ENCODE measurements at places on chromosomes 5 and 9.

DNA sequence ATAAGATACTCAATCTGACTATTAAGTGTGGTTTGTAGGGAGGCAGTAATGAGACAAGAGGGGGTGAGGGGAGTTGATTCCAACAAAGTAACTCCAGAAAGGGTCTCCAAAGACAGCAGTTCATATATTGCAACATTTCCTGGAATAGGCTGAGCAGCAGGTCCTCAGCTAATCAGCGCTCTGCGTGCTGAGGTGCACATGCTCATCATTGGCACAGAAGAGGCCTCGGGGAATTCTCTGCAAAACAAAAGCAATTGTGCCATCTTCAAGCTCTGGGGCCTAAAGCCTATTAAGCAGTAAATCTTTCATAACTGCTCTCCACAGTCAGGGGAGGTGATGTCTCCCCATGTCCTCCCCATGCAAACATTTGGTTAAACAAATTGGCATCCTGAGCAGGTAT is 357.3 kb downstream of the SPOCK1 start:
- DNase-seq, result no peak

DNA sequence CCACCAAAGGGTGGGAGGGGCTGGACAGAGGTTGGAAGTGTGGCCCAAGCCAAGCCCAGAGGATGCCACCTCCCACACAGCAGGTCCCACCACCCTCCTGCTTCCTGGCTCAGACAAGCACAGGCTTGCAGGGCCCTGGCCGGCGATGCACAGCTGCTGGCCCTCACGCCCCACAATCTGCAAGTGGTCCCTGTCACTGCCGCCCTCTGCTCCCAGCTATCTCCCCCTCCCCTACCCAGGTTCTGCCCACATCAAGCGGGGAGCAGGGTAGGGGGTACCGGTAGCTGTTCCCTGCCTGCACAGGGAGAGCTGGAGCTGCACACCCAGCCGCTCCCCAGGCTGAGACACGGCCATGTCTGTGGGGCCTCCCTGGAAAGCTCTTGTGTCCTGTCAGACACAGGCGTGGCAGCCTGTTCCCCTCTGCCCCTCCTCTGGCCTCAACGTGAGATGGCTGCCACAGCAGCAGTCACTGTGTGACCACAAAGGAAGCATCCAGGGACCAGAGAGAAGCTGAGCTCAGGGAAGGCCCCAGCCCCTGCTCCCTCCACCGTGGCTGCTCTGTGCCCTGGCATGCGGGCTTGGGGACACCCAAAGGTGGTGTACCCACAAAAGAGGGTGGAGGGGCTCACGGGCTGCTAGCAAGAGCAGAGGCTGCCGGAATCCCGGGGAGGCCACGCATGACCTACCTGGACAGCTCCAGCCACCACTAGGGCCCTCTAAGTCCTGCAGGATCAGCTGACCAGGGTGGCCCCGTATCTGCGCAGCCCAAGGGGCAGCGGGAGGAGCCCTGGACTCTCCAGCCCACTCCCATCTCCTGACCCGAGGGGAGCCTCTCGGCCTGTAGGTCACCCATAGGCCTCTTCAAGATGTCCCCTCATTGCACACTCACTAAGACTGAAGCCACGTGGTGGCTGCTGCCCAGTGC is 10.9 kb upstream of the ZDHHC11 start:
- DNase-seq, result no peak

DNA sequence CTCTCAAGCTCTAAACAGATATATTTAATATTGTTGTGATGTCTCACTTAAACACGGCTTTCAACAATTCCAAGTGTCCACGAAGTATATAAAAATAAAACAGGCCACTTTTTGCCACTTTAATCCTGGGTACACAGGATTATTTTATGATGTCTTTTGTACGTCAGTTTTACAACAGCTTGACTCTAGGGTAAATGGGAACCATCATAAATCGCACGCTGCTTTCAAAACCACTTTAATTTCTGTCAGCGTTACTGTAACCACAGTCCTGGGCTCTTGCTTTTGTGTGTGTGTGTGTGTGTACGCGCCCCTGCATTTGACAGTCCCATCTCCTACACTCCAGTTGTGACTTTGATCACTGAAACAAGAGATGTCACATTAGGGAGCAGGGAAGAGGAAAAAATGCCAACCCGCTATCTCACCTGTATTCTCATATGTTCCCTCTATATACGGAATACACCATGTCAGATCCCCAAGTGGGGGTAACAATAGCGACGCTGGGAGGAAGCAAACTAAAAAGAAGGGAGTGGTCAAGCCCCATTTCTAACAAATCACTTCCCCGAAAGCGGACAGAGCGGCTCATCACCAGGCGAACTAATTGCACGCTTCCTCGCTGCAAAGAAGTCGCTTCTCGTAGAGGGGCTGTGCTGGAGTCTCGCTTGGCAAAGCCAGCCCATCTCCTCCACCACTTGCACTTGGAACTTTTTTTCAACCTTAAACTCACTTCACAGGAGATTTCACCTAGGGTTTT is 1.2 kb downstream of the BNC2 start:
- no peak for DNase-seq

- no peak for DNase-seq
Measured at GRCh38 chr9:76135902-76136301, 245.4 kb downstream of the PCSK5 start.

DNA sequence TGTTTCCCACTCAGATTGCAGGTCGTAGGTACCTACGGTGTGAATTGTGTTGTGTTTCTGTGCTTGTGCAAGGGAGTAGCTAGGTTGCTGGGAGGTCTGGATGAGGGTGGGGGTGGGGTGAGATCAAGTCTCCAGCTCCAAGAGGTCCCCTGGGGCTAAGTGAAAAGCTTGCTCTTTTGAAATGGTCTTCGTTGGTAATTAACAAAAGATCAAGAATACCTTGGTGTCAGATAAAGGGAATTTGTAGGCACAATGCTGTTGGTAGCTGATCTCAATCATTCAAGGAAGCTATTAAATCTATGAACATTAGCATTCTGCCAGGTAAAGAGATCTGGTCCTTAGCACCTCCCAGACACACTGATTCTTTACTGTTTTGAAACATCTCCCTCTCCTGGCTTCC is 928 bp upstream of the PCDHGC4 start:
- no peak for DNase-seq

- peak; percentile 25 for DNase-seq
Measured at GRCh38 chr5:142109331-142110045, 909 bp downstream of the NDFIP1 start.

GRCh38 chr5:134905246-134905996 is 490 bp downstream of the PCBD2 start:
- DNase-seq, result peak; percentile 58

GRCh38 chr9:21674894-21675293 is 127.5 kb upstream of the MTAP start:
- no peak for DNase-seq

- DNase-seq, result no peak
Measured at GRCh38 chr9:7174884-7175283, 417.1 kb downstream of the KDM4C start.

GRCh38 chr9:121059998-121060636 is 10.0 kb upstream of the C5 start:
- no peak for DNase-seq

DNA sequence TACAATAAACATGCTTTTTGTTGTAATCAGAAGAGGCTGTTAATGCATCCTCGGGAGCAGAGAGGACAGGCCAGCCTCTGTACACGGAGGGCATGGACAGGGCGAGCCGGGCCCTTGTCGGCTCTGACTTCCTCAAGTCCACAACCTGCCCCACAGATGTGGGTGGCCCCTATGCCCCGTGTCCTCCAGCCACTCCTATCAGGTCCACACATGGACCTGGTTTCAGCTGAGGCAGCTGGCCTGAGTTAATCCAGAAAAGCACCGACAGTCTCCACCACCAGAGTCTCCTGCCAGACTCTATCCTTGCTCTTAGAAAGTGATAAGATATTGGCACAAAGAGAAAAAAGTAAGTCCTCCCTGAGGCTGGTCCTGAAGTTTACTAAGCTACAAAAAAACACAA is 52.4 kb upstream of the PHYKPL start:
- no peak for DNase-seq

- DNase-seq, result no peak
Measured at GRCh38 chr5:158513490-158514318, 586.0 kb downstream of the EBF1 start.

DNA sequence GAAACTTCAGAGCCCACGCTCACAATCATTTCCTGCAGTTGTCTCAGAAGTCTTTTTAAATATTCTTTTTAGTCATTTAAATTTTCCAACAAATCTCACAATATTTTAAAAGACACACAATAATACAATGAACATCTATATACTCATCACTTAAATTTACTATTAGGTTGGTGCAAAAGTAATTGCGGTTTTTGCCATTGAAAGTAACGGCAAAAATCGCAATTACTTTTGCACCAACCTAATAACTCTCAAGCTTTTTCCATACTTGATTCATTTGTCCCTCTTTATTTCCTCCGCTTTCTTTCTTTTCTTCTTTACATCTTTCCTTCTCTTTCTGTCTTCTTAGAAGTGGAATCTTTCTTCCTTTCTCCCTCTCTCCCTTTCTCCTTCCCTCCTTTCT is 19.2 kb upstream of the TMEM215 start:
- DNase-seq, result no peak

- DNase-seq, result peak; percentile 22
Measured at GRCh38 chr5:1553539-1554409, 30.0 kb upstream of the LPCAT1 start.

GRCh38 chr9:71774920-71775319 is 6.6 kb upstream of the CEMIP2 start:
- no peak for DNase-seq

- DNase-seq, result no peak
Measured at GRCh38 chr5:76341651-76342334, 61.3 kb upstream of the IQGAP2 start.

GRCh38 chr5:54062958-54063357 is 247.4 kb downstream of the ARL15 start:
- DNase-seq, result no peak

GRCh38 chr5:72922422-72922821 is 33.4 kb upstream of the FCHO2 start:
- no peak for DNase-seq

- DNase-seq, result no peak
Measured at GRCh38 chr9:124309667-124310084, 51.9 kb downstream of the NEK6 start.

DNA sequence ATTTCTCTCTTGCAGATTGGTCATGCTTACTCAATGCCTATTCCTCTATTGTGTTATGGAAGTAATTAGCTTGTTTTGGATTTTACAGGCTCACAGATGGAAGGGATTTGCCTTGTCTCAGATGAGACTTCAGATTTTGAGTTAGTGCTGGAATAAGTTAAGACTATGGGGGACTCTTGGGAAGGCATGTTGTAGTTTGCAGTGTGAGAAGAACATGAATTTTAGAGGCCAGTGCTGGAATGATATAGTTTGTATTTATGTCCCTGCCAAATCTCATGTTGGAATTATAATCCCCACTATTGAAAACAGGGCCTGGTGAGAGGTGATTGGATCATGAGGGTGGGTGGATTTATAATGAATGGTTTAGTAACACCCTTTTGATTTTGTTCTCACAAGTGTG is 6.1 kb upstream of the TUSC1 start:
- no peak for DNase-seq

GRCh38 chr5:157047898-157048297 is 11.0 kb downstream of the HAVCR1 start:
- no peak for DNase-seq

- no peak for DNase-seq
Measured at GRCh38 chr9:76677481-76678055, 86.7 kb upstream of the PCA3 start.

DNA sequence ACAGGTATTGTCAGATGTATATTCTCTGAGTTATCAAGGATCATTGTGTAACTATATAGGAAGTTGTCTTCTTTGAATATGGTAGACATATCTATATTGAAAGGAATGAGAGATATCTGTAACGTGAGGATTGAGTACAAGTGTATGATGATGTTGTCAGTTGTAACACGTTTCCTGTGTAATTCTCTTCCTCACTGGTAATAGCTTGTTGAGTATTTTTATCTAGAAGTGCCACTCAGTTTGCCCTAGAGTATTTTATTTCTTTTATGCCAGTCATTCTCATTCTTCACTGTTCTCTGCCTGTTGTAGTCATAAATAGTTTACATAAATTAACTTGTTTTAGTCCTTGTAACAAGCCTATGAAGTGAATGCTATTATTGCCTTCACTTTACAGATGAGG is 172.1 kb downstream of the BAAT start:
- no peak for DNase-seq

DNA sequence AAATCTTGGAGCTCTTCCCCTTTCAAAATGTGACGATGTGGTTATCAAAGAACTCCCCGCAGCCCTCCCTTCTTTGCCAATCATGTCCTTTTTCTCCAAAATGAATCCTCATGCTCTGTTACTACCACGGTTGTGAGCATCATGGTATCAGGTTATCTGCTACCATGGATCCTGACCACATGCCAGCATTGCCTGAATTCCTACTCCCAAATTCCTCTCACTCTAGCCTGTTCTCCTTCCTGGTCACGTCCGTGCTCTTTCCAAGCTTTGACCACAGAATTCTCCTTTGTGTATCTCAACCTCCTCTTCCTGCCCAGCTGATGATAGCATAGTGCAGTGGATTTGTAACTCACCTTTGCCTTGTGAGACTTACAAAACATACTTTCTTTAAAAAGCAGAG is 59.5 kb upstream of the FBXL7 start:
- DNase-seq, result no peak

- peak; percentile 59 for DNase-seq
Measured at GRCh38 chr9:16191691-16192402, 639.0 kb downstream of the CCDC171 start.

- no peak for DNase-seq
Measured at GRCh38 chr5:142065273-142065672, 43.3 kb upstream of the NDFIP1 start.

DNA sequence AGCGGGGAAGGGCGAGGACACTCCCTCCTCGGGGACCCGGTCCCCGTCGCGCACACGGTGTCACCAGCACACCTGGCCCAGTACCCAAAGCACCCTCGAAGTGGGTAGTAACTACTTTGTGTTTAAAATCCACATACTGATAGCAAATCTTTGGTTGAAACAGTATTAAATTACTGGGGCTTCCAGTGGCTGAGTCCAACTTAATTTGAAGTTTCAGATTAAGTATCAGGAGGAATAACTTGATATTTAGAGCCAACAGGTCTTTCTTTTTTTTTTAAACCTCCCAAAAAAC is 615 bp downstream of the ATG10 start:
- DNase-seq, result no peak

DNA sequence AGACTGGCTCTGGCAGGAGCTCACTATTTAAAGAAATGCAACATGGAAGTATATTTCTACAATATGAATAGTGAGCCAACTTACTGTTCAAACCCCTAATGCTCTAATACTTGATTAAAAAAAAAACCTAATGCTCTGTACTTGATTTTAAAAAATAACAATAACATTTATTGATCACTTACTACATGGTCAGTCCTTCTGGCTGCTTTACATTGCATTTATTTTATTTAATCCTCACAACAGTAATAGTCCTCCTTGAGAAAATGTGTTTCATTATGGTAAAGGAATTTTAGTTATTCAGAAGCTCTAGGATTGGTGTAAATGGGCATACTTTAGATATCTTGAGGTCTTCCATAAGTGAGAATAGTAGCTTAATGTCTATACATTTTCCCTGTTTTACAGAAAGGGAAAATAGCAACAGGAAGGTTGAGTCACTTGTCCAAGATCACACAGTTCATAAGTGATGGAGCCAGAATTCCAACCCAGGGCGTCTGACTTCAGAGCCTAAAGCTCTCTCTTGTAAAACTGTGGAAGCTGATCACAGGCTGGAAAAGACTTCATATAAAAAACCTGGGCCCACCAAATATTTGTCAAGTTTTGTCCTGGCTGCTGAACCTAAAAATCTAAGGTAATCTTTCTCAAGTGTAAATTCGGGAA is 1.0 kb downstream of the STARD4 start:
- DNase-seq, result no peak

- DNase-seq, result peak; percentile 72
Measured at GRCh38 chr9:124491049-124491975, 15.9 kb downstream of the NR5A1 start.

GRCh38 chr9:78309066-78309465 is 12.1 kb downstream of the PSAT1 start:
- DNase-seq, result no peak

Data from upper lobe of left lung (tissue), 6 donors.